Stimulated activated CD4-positive, alpha-beta T cell treated with anti-CD3 and anti-CD28 coated beads, Interleukin-12 subunit alpha, Interleukin-12 subunit beta, amount 100 ng/mL, for 24 hours (primary cell): ENCODE measurements at places on chromosomes 5 and 9.

GRCh38 chr5:10329820-10330481 is 22.2 kb upstream of the CMBL start:
- no peak for DNase-seq

- DNase-seq, result no peak
Observed at GRCh38 chr9:18761742-18762300, 271.2 kb downstream of the SAXO1 start.

GRCh38 chr5:154374264-154374663 is 71.5 kb upstream of the SAP30L start:
- no peak for DNase-seq

DNA sequence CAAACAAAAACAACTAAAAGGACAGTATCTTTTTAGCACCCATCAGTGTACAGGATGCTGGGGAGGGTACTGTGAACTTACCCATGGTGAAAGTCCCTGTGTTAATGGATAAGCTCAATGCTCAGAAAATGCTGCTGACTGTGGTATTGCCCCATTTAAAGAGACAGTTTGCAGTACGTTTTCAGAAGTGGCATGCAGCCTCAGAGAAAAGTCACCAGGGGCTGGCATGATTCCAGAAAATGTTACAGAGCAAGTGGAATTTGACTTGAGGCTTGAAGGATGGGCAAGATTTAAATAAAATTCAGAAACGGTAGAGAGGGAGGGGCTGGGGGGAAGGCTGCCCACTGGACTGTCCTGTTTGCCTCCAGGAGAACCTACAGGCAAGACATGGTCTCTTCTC is 7.2 kb downstream of the S1PR3 start:
- no peak for DNase-seq

- no peak for DNase-seq
Observed at GRCh38 chr9:117278020-117278419, 136.8 kb downstream of the ASTN2 start.
